Daoy (cell line): ENCODE measurements at places on chromosomes 7 and 10. TPM values are rescaled to one million over a fixed set of nuclear protein-coding genes. Genes with fewer than 3 reads are reported as not detected.

SFXN4 gene
- 14.1 and 27.9 TPM in 2 replicates for total RNA-seq

DNA sequence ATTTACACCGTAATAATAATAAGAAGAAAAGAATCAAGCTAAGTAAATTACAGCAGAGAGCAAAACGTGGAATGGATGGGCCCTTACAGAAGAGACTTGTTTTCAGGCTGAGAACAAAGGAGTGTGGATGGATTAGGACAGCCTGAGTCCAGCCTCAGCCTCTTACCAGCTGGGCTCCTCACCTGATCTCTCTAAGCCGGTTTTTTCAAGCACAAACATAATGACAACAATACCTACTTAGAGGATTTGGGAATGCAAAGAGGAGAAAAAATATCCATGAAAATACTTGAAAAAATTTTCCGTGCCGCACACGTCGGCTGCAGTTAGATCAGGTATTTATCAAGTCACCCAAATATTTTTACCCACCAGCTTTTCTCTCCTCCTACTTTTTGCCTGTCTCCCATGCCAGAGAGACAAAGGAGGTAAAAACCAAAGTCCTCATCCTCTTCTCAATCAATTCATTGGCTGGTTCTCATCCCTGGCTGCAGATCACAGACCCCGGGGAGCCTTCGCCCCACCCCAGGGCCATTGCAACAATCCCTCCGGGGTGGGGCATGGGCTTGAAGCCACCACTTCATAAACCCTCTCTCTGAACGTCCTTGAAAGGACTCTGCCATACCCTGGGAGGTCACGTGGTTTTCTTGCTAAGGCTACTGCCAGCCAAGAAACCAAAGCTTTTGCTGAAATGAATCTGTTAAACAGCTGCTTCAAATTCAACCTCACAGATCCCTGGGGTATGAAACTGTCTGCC lies 29.7 kb upstream of the GTF2I start:
- DNase-seq, result no peak

- no peak for DNase-seq
These were observed 21.1 kb upstream of the ABCC2 start for GRCh38 chr10:99761365-99761764.

GRCh38 chr10:19316204-19316870 lies 267.7 kb downstream of the MALRD1 start:
- no peak for DNase-seq

DNA sequence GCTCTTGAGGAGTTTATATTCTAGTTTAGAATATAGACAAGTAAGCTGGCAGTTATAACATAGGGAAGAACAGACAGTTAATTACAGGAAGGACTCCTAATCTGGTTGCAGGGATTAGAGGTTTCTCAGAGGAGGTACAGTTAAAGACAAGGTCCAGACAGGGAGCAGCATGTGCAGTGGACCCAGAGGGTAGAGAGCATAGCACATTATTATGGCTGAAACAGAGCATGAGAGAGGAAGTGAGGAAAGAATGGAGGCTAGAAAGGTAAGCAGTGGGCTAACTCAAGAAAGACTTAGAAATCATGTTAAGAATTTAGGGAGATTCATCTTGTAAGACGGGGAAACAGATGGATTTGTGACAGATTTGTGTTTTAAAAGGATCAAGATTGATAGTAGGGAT lies 9.7 kb downstream of the MIOS start:
- no peak for DNase-seq

GRCh38 chr10:81866753-81867152 lies 8.2 kb upstream of the NRG3 start:
- DNase-seq, result no peak

DNA sequence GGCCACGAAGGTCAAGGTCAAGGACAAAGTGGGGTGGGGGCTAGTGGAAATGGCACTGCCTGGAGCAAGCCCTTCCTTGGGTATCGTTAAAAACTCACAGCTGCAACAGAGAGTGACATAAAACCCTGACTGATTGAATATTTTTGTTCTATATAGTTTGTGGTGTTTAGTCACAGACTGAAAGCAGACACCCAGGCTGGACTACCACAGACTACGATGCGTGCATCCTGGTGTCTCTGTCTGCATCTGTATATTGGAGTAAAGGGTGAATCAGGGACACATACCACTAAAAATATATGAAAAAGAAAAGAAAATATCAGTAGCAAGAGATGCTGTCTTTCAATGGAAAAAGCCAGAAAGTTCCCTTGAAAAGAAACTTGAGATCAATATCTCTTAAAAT lies 101.4 kb downstream of the KLF6 start:
- DNase-seq, result no peak

DNA sequence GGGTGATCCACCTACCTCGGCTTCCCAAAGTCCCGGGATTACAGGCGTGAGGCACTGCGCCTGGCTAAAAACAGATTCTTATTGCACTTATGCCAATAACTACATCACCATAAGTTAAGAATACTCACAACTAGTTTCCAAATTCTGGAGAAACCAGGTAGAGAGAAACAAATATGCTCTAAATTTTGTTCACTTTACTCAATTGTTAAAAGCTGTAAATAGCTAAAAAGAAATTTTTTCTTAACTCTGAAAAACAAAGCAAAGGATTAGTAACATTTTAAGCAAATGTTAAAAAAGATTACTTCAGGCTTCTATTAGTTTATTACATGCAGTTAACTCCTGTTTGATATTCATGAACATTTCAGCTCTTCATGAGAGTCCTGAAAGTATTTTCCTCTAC lies 28.3 kb upstream of the ZMIZ2 start:
- DNase-seq, result no peak

IKZF1 gene
- 4.2 and 5.2 TPM in 2 replicates for total RNA-seq

NPFFR1 gene
- total RNA-seq, result under 0.01 TPM in 1 of 2 replicates, not detected in the other

GRCh38 chr10:75126277-75126676 lies 14.8 kb downstream of the SAMD8 start:
- no peak for DNase-seq

DNA sequence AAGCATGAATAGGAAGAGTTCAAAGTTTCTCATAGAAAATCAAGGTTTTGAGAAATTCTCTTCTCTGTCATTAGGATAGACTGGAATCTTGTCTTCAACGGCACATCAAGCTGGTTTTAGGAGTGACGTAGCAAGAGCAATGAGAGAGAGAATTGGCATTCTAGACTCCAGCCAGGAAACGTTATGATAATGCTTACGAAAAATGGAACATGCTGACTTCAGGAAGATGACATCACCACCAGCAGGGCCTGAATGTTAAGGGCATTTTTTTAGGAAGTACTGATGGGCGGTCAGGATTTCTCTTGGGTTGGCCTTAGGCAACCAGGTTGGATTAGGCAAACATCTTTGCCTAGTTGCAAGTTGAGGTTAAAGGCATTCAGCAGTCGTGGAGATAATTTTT lies 213.2 kb upstream of the CTBP2 start:
- DNase-seq, result no peak

GRCh38 chr7:25319707-25320106 lies 91.4 kb upstream of the NPVF start:
- DNase-seq, result no peak

GRCh38 chr7:71694665-71695064 lies 562.7 kb downstream of the GALNT17 start:
- DNase-seq, result no peak

DNA sequence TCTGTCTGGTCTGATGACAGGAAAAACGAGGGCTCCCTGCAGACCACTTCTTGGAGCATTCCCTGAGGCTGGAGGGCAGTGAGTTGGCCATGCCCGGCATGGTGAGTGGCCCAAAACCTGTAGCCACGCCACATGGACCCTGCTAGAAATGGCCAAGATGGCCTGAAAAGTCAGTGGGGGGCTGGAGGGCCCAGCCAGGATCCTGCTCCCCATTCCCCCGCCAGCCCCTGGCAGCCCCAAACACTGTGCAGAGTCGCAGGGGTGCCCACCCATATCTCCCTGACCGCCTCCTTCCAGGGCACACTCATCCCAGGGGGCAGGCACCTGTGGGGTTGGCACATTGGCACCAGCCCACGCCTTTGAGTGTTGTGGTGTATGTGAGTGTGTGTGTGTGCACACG lies 18.7 kb upstream of the PPP2R2D start:
- no peak for DNase-seq

GRCh38 chr10:84517554-84517953 lies 189.2 kb downstream of the CCSER2 start:
- DNase-seq, result no peak

ANKRD30A gene
- total RNA-seq, result not detected in 2 replicates

OR13A1 gene
- total RNA-seq, result not detected in 2 replicates

GRCh38 chr7:128859232-128860157 lies 3.2 kb upstream of the ATP6V1F start:
- no peak for DNase-seq

GRCh38 chr10:17375936-17376584 lies 78.3 kb downstream of the ST8SIA6 start:
- peak; percentile 50 for DNase-seq

TMEM196 gene
- total RNA-seq, result not detected in 2 replicates

DNA sequence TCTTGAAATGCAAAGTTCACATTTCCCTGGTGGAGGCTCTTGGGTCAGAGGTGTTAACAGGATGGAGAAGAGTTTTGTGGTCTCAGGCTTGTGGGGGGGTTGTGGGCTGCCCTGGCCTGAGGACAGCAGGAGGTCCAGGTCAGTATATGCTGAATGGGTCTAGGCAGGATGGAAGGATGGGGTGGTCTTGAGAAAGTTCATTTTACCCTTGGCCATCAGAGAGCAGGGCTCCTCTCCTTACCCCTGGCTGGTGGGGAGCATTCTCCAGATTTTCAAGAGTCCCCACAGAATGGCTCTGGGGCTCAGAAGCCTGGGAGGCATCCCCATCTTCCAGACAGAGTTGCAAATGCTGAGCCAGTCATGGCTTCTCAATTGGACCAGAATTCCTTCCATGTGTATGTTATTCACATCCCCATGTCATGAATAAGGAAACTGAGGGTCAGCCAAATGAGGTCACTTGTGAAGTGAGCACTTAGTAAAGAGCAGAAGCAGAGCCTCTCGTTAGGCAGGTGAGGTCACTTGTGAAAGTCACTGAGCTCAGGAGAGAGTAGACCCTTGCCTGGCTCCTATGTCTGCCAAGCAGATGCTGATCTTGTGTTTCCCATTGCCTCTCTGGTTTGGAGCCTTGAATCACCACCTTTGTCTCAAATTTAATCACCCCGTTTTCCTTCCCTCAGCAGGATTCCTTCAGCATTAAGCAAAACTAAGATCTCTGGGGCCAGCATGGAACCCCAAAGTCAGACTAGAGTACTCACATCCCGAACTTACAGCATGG lies 33.0 kb downstream of the MBL2 start:
- no peak for DNase-seq

TAS2R4 gene
- 0.18 and 0.69 TPM in 2 replicates for total RNA-seq

DNA sequence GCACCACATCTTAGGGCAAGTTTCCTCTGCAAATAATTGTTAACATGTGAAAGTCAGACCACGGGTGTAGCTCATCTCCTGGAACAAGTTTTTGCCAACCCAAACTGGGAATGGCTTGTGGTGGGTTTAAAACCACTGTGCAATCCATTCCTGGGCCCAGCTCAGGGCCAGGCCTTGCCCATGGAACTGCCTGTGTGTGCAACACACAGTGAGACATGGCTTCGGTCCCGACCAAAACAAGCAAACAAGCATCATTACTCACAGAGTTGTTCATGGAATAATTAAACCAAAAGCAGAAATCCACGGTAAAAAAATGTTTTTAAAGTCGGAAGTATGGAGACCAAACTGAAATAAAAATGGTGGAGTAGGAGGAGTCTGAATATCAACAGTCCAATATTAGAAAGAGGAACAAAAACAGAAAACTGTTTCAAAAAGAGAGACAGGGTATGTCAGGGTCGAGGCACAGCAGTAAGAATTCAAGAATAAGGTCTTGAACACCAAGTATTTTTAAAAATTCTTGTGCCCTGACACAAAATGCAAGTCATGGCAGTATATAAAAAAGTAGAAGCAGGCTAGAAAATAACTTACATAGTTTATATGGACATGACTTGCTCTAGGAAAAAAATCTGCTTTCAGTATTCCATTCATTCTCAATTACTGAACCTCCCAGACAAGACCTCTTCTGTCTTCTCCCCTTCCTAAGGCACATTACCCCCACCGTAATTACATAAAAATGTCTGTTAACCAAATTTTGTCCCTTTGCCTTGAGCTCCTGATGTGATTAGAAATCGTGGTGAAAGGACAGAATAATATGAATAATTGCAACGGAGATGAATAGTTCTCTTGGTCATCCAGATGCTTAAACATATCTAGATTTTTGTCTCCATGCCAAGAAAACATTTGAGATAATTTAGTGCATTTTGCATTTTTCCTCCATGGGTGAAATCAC lies 88.4 kb downstream of the FAS start:
- no peak for DNase-seq

OR2A1 gene
- total RNA-seq, result 0.17 TPM in 1 of 2 replicates, not detected in the other

GRCh38 chr7:4689151-4689550 lies 7.1 kb downstream of the FOXK1 start:
- DNase-seq, result no peak

PGAM2 gene
- 0.39 TPM in 1 of 2 replicates, not detected in the other for total RNA-seq

ZNF316 gene
- 10.4 and 15.8 TPM in 2 replicates for total RNA-seq

PDGFA gene
- 23.1 and 34.1 TPM in 2 replicates for total RNA-seq

MYOZ1 gene
- not detected in 2 replicates for total RNA-seq

DNA sequence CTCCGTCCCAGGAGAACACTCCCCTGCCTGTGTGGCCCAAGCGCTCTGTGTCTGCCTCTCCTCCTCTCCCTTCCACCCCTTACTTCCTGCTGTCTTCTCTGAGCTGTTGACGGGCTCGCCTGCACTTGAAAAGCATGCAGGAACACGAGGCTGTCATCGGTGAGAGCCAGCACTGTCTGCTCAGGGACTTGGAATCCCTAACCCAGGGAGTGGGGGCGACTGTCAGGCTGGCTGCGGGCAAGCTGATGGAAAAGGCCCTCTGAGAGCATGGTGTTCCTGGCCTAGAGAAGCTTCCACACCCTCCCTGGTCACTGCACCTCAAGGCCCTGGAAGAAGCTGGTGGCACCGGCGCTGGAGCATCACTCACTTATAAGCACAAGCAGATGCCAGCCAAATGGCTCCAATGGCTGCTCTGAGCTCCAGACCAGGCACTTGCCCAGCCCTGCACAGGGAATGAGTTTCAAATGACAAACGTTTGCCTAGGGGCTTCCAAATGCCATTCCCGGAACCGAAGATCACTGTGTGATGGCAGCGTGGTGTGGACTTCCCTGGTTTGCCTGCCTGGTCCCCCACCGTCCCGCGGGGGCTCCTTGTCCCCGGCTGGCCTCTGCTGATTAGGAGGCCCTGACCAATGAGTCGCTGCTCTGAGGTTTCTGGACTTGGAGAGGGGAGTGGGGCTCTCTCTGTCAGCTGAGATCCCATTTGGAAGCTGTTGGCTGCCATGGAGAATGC lies 56.7 kb upstream of the EBF3 start:
- DNase-seq, result no peak

GRCh38 chr10:17028798-17029197 lies 100.8 kb downstream of the CUBN start:
- DNase-seq, result no peak

DNA sequence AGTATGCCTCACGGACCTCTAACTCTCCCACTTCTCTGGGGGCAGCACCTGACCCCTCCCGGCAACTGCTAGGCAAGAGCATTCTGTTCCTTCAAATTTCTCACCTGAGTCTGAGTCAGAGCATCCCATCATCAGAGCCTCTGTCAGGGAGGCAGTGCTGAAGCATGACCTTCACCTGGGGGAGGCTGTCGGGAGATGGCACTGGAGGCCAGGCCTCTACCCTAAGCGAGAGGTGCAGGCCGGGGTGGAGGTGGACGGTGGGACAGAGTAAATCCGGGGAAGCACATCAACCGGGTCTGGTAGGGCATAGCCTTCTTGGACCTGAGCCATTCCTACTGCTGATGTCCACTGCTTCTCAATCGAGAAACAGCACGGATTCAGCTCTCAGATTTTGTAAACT lies 90.4 kb downstream of the SPAG6 start:
- no peak for DNase-seq
